T-cell (primary cell): ENCODE measurements at places on chromosomes 3 and 15.

- no peak for DNase-seq
Observed at GRCh38 chr3:31614162-31614921, 81.6 kb downstream of the STT3B start.

DNA sequence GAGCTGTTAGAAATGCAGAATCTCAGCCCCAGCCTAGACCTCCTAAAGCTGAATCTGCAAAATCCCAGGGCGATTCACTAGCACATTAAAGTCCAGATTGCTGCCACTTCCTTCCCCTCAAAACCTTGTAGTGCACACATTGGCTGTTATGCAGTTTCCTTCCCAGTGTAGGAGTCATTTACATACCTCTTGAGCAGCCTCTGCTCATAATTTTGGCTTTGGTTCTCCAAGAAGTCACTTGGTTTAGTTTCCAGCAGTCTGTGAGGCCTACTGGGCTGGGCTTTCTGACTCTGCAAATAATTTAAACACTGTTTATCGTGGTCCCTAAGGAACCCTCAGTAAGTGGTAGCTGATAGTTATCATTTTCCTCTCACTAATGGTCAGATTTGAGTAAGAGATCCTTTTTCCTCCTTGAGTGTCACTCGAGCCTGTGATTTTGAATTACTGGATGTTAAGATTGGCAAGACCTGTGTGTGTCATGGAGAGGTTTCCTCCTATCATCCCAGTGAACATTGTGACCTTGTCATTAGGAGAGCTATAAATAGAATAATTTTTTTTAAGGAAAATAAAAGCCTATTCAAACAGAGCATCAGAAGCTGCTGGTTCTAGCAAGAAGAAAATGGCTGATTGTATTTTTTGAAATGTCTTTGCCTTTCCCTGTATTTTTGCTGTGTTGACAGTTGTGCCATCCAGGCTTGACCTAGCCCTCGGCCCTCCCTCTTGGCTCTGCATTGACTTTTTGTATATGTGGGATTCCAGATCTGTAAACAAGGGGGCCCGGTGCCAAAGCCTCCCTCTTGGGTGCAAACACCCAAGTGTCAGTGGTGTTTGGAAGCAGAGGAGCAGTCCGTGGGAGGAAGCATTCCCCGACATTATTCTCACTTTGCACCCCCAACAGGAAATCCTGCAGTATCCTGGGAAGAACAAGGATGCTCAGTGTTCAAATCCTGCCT, 134.8 kb upstream of the ANKRD28 start:
- no peak for DNase-seq

DNA sequence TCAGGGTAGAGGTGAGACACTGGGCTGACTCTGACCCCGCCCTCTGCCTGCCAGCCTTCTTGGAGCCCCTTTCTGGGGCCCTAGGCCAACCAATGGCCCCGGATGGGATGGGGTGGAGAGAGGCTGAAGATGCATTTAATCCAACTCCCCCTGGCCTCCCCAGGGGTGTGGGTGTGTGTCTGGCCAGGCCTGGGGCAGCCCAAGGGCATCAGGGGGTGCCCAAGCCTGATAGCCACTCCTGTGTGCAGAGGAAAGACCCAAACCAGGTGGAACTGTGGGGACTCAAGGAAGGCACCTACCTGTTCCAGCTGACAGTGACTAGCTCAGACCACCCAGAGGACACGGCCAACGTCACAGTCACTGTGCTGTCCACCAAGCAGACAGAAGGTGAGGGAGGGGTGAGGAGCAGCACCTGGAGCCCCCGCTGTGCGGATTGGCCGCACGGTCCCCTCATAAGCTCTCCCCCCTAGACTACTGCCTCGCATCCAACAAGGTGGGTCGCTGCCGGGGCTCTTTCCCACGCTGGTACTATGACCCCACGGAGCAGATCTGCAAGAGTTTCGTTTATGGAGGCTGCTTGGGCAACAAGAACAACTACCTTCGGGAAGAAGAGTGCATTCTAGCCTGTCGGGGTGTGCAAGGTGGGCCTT, 9.5 kb downstream of the SPINT1 start:
- DNase-seq: no peak

- no peak for DNase-seq
Observed at GRCh38 chr3:17137321-17137826, 252.6 kb downstream of the PLCL2 start.

GRCh38 chr15:33040496-33040895, 154.0 kb downstream of the FMN1 start:
- DNase-seq: no peak

- DNase-seq: no peak
Observed at GRCh38 chr3:123300056-123300455, 98.3 kb downstream of the SEC22A start.

GRCh38 chr15:70382762-70383458, 285.2 kb upstream of the TLE3 start:
- DNase-seq: no peak

GRCh38 chr3:39104961-39105686, 2.3 kb downstream of the GORASP1 start:
- no peak for DNase-seq

DNA sequence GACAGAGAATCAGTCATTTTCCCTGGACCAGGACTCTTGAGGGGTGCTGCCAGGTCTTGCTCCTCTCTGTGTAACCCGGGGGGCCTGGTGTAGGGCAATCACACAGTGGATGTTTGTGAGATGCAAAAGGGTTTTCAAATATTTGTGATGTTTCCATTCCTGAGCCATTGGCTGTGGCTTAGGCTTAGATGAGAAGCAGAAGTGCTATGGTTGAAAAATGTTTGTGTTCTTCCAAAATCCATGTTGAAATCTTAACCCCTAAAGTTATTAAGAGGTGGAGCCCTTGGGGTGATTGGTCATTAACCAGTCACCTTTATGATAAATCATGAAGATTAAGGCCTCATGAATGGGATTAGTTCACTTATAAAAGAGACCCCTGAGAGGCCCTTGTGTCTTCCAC, 36.5 kb downstream of the CORO2B start:
- DNase-seq: no peak
